ENCODE measurements at places on chromosomes 12 and 14.

- DNase-seq: no peak
Observed at GRCh38 chr14:100815478-100816285, 10.2 kb upstream of the MEG3 start.

DNA sequence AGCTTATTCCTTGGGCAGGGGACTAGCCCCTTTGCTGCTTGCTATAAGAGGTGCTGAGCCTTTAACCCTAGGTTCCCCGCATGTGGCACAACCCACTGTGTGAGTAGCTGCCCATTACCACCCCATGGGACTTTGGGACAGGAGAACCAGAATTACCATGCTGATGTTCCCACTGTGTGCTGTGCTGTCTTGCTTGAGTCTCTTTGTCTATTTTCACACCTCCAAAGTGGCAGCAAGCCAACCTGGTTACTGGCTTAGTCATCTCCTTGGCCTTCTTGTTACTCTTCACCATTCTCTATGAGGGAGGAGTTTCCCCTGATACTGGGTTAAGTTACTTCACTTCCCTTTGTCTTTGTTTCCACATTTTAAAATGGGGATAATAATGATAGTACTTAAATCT is 73.4 kb upstream of the ETV6 start:
- no peak for DNase-seq

DNA sequence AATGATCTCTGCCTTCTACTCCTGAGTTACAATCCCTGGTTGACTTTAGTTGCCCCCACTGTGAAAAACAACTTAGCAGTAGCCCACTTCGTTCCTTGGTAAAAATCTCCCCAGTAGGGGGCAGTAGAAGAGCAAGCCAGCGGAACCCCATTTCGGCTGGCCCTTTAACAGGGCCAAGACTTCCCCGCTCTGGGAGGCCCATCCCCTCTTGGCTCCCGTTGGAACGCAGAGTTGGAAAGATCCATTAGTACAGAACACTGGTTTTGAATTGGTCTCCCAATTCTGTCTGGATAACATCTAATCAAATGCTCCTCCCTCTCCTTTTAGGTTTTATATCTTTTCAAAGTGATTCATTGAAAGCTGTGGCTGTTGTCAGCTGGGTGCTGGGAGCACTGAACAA is 1133.3 kb downstream of the BCL11B start:
- no peak for DNase-seq

DNA sequence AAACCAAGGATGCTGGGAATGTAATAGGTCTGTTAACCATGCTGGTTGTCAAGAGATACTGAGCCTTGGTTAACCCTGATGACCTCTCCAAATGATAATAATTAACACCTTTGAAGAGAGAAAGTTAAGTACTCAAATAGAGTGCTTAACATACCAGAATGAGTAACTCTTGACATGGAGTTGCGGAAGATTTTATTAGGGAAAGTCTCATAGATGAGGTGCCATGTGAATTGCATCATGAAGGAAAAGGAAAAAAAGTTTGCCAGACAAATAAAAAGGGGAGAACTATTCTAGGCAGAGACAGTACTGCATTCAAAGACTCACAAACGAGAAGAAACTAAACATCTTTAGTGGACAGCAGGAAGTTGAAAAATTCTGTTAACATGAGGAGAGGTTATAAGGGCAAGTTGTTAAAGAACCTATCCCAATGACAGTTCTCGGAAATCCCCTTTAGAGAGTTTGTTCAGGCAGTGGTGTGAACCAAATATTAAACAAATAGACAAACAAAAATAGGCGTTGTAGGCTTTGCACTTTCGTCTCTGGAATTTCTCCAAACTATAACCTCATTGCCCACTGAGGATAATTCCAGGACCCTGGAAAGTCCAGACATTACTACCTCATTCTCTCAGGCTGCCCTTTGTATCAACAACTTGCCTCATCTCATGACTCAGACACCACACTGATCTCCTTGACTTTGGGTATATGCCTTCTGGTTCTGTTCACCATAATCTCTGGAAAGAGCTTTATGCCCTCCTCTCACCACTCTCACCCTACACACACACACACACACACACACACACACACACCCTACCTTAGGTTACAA is 435.0 kb downstream of the GXYLT1 start:
- DNase-seq: no peak

DNA sequence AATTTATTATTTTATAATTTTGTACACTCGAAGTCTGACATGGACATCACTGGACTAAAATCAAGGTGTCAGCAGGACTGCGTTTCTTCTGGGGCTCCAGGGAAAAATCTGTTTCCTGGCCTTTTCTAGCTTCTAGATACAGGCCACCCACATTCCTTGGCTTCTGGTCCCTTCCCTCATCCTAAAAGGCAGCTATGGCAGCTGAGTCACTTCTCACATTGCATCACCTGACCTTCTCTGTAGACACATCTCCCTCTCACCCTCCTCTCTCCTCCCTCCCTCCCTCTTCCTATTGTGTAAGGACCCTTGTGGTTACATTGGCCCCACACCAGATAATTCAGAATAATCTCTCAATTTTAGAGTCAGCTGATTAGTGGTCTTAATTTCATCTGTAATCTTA is 92.4 kb downstream of the RPS6KA5 start:
- DNase-seq: no peak

GRCh38 chr12:38919191-38919590 is 13.8 kb upstream of the CPNE8 start:
- no peak for DNase-seq

DNA sequence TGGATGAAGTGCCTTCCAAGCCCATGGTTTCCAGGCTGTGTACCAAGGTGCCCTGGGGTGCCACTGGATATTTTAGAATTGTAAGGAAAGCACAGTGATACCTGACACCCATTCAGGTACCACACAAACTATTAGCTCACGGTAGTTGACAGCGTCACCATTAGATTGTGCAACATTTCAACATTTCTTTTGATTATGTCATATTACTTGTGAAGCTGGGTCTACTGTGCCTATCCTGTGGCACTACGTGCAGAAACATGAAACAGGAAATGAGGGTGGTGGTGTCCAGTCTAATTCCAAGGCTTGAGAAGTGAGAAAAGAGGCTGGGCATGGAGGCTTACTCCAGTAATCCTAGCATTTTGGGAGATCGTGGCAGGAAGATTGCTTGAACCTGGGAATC is 75.5 kb upstream of the CPM start:
- no peak for DNase-seq

- no peak for DNase-seq
Observed at GRCh38 chr14:33570694-33571310, 380.1 kb downstream of the EGLN3 start.

DNA sequence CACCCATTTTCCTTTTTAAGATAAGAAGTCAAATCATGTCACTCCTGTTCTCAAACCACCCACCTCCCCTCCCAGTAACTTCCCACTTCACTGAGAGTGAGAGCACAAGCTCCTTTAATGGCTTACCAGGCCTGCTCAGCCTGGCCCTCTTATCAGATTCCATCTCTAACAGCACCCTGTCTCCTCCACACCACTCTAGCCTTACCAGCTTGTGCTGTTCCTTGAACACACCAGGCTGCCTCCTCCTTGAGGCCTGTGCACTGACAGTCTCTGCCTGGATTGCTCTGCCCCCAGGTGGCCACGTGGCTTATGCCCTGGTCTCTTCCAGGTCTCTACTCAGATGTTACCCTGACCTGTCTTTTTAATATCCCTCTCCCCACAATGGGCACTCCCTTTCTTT is 40.1 kb upstream of the EVL start:
- no peak for DNase-seq

GRCh38 chr12:20963762-20964161 is 153.3 kb downstream of the SLCO1B3 start:
- DNase-seq: no peak

- DNase-seq: peak; percentile 93
Observed at GRCh38 chr12:50110762-50111351, 1.2 kb upstream of the COX14 start.

DNA sequence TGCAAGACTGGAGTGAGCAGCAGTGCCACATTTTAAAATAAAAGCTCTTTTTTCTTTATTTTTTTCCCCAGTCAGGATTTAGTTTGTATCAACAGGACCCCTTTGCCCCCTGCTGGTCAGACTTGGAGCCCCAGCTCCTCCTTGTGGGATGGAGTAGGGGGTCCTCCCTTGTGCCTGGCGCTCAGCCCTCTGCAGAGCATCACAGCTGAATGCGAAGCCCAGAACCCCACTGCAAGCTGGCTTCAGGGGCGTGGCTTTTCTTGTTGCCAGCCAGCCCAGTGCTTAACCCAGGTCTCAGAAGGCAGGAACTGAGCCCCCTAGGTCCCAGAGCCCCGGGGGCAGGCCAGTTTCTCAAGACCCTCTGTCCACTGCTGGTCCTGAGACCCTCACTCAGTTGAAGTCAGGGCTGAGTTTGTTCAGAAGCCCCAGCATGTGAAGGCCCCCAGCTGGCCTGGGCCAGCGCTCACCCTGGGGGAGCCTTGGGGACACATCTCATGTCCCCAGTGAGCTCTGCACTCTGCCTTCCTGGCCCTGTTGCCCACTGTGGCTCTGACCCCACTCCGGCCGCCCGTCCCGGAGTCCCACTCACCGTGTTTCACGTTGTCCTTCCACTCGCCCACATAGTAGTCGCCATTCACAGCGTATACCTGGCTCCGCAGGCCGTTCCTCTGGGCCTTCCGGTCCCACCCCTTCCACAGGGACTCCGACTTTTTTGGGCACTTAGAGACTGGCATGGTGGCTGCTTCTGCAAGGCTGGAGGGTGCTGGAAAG is 519 bp downstream of the MORN3 start:
- no peak for DNase-seq

- DNase-seq: no peak
Observed at GRCh38 chr12:49922349-49923034, 18.8 kb upstream of the FAIM2 start.

DNA sequence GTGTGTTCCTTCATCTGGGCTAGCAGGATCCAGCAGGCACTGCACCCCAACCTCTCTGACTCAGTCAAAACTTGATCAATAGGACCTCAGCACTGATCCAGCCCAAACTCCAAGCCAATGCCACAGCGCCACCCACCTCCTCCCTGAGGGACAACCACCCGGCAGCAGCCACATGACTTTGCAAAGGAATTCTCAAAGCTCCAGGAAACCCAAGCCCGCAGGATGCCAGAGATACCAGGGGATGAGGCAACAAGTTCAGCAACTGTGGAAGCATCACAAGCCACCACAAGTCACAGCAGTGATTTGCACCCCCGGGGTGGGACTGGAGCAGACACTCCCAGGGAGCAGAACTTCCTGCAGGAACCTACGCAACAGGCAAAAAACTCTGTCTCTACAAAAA is 37.3 kb downstream of the ACTN1 start:
- peak; percentile 95 for DNase-seq

- DNase-seq: no peak
Observed at GRCh38 chr14:36021030-36021422, 155.5 kb downstream of the PTCSC3 start.

DNA sequence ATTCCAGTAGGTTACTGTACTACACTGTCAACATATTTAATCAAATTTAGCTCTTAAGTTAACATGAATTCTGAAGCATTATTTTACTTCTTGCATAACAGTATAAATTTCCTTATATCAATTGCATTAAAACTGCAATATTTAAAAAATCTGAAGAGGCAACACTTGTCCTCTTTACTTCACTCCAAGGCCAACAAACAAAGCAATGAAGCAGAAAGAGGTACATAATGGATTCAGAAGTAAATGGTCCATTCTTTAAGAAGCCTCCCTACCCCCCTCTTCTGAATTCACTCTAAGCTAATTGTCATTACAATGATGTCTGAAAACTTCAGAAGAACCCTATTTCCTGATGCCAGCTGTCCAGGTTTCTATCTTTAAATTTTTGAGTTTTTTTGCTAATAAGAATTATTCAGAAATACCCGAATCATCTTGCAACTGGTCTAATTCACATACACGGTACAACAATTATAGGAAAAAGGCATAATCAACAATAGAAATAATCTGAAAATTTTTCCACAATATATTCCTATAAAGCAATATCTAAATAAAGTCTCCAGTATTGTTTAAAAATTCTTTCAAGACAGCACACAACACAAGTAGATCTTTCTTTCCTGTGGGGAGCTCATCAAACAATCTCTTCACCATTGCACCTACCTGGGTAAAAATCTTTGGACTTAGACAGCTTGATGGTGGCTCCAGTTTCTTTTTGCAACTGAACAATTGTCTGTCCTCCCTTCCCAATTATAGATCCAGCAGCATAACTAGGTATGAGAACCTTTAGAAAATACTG is 2.9 kb downstream of the NOVA1 start:
- no peak for DNase-seq

DNA sequence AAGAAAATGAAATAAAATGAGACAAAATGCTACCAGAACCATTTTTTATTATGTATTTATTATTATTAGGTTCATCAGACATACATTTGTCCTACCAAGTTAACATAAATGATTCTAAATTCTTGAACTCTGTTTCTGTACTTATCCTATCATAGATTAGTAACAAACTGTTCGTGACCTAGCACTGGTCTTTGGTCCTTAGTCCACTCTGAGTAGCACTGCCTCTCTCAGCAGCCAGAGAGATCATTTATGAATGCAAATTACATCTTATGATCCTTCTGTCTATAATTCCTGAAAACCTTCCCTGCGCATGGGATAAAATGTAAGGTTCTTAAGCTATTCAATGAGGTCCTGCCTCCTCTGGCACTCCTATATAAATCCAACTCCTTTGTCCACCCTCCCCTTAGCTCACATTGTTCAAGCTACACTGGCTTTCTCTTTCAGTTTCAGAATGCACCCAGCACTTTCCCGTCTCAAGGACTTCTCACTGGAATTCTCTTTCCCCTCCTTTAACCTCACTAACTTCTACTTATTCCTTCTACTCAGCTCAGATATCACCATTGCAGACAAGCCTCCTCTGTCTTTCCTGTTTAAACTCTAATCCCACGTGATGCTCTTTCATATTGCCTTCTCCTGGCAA is 17.1 kb downstream of the PDZRN4 start:
- DNase-seq: no peak

GRCh38 chr12:32820376-32820931 is 64.8 kb upstream of the YARS2 start:
- no peak for DNase-seq

- DNase-seq: no peak
Observed at GRCh38 chr12:527729-528128, 68.0 kb downstream of the B4GALNT3 start.

- DNase-seq: no peak
Observed at GRCh38 chr14:82915381-82915780, 1381.7 kb upstream of the SEL1L start.

DNA sequence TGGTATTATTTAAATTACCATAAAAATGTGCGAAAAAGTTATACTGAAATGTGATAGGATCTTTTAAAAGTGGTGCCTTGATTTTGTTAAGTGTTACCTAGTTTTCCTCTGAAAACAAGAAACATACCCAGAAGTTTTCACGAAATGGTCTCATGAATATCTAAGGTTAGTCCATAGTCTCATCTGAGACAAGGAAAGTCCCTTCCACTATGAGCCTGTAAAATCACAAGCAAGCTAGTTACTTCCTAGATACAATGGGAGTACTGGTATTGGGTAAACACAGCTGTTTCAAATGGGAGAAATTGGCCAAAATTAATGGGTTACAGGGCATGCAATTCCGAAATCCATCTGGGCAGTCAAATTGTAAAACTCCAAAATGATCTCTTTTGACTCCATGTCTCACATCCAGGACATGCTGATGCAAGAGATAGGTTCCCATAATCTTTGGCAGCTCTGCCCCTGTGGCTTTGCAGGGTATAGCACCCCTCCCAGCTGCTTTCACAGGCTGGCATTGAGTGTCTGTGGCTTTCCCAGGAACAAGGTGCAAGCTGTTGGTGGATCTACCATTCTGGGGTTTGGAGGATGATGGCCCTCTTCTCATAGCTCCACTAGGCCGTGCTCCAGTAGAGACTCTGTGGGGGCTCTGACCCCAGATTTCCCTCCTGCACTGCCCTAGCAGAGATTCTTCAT is 271.4 kb downstream of the NAV3 start:
- DNase-seq: no peak

GRCh38 chr12:51269174-51270066 is 795 bp downstream of the SMAGP start:
- DNase-seq: no peak
